ENCODE measurements at places on chromosomes 13 and 19.
A peak's percentile ranks its signal among the peaks of the same experiment; 100 is the strongest.

DNA sequence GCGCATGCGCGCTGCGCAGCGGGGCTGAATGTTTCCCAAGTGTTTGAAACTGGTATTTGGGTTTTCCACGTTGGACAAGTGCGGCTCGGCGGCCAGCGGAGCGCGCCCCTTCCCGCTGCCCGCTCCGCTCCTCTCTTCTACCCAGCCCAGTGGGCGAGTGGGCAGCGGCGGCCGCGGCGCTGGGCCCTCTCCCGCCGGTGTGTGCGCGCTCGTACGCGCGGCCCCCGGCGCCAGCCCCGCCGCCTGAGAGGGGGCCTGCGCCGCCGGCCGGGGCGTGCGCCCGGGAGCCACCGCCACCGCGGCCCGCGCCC, at the start of gene ING1:
TSS of gene ING1 (plus strand) at position 59 of the 311 bp plus-strand sequence. CDS start 450 bp downstream, outside the sequence.
- no peak for DNase-seq

- no peak for DNase-seq
These were observed 40.5 kb upstream of the SLC15A1 start for GRCh38 chr13:98792785-98793495.

DNA sequence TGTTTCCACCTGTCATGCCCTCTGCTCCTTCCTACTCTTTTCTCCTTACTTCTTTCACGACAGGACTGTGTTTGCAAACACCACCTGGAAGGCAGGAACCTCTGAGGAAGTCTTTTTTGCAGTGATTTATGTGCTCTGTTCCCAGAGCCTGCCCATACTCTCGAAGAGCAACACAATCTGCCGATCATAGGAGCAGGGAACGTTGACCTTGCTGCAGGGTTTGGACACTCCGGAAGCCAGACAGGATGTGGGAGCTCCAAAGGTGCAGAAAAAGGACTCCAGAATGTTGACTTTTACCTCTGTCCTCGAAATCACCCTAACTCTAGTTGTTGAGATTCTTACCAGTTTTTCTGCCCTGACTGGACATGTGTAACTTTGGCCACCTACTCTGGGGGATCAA, 8.6 kb upstream of the ZNF181 start:
- no peak for DNase-seq

- DNase-seq: peak; percentile 89
These were observed 5.5 kb downstream of the CCDC124 start for GRCh38 chr19:17938092-17938845.

DNA sequence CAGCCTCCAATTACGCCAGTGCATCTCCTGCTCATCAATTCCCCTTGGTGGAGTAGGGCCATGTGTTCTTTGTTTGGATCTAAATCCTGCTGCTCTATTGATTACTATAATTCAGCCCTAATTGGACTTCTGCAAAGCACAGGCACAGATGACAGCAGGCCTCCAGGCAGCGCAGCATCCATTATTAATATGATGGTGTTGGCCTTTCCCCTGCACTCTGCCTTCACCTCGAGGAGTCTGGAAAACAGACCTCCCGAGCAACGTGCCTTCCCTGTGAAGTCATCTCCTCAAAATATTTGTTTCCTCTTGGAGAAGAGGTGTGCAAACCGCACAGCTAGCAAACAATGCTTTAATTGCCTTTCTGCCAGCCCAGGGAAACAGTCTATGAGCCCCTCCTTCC, 92.5 kb downstream of the UQCRFS1 start:
- no peak for DNase-seq

DNA sequence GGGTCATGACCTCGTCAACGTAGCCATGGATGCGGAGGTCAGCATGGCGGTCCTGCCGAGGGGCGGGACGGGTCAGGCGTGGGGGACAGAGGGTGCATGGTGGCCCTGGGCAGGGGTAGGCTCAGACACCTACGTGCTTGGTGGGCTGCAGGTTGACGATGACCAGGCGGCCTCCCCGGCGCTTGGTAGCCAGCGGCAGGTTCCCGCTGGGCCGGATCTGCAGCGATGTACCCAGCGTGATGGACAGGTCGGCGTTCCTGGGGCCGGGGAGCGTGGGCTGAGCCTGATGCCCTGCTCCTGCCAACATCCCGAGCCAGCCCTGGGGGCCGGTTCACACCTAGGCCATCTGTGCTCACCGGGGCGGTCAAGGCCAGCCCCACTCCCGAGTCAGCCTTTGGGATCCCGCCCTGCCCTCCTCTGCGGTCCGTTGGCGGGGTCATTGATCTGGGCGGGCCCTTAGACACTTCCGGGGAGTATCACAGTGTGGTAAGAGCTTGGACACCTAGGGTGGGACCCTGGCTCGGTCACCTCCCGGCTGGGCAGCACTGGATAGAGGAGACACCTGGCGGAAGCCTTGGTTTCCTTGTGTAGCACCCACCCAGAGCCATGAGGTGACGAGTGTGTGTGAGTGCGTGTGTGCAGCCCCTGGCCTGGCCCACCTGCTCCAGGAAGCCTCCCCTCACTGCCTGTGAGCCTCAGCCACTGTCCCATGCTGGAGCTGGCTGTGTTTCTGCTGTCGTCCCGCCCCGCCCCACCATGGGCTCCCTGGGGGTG, 7.3 kb downstream of the SIRT6 start:
- DNase-seq: no peak

- DNase-seq: no peak
These were observed 254.3 kb upstream of the PRR20A start for GRCh38 chr13:56886398-56886797.

DNA sequence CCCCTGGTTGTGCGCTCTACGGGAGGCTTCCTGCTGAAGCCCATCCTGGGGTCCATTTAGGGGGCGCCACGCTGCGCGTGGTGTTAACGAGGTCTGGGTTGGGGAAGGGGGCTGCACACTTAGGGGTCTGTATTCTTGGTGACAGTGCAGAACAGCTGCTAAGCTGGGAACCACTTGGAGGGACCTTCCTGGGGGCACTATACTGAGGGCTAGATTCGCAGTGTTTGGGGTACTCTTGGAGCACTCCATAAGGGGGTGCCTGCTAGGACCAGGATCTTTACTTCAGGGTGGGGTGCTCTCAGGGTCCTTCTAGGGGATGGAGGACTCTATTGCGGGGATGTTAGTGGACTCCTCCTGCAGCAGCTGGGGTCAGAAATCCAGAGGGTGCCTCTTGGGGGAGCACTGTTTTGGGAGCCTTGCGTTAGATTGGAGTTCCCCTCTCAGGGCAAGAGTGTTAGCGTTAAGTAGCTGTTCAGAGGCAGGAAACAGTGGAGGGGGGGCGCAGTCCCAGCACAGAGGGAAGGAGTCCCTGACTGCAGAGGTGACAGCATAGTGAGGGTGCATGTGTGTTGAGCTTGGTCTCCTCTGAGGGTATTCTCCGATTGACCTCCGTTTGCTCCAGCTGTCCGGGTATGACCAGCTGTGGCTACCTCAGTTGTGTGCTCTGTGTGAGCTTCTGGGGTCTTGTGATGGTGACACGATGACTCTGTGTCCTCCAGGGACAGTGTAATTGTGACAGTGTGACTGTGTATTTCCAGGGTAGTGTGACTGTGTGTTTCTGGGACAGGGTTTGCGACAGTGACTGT, 1.1 kb downstream of the PDE4A start:
- DNase-seq: peak; percentile 8

DNA sequence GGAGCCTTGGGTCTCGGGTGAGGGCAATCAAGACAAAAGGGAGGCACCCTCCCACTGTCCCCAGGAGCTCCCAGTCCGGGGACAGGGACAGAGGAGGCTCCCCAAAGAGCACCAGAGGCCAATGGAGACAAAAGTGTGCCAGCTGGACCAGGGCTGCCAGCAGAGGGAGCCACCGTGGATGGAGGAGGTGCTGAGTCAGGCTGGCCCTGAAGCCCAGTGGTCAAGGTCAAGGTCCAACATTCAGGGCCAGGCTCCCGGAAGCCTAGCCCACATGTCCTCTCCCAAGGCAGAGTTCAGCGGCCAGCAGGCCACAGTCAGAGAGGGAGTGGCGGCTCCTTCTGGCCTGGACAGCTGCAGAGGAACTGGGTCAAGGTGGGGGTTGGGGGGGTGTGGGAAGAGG, 8.4 kb downstream of the COL5A3 start:
- peak; percentile 18 for DNase-seq

- DNase-seq: no peak
These were observed at the start of gene KHSRP for GRCh38 chr19:6424195-6424938. TSS of gene KHSRP (minus strand) at chr19:6424811. CDS start at chr19:6424701, 110 bp downstream.

Measured in activated CD4-positive, alpha-beta T cell treated with anti-CD3 and anti-CD28 coated beads, Interleukin-2, amount 50 U/mL, for 48 hours (primary cell).